ENCODE measurements at places on chromosomes 7 and 10. TPM values are rescaled to one million over a fixed set of nuclear protein-coding genes. Genes with fewer than 3 reads are reported as not detected.

Gene CTNNA3
- 9.5 TPM for polyA plus RNA-seq

Gene LLCFC1
- 0.32 TPM for polyA plus RNA-seq

Gene CXCL12
- polyA plus RNA-seq, result 194 TPM

DNA sequence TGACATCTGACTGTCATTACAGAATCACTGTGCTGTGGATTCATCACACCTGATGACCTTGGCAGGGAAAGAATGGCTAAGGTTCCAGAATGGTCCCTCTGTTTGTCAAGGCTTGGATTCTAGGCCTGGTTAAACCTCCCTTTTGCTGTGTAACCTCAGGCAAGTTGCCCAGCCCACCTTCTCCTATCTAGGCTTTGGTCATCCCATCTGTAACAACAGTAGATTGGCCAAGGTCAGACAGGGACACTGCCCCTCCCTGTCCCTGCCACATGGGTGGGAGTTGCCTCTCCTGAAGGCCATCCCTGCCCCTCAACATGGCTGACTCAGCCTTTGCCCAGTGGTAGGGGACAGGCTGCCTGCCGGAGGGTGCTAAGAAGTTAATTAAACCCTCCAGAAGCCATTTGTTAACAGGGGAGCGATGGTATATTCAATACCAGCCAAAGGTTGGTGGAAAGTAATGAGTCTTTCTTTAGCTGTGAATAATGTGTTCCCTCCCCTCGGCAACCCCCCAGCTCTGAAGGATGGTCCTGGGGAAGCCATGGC lies 149.8 kb upstream of the PCBD1 start:
- DNase-seq, result no peak

Gene VAX1
- not detected for polyA plus RNA-seq

- no peak for DNase-seq
Observed at GRCh38 chr7:8259586-8260222, 2.3 kb downstream of the ICA1 start.

Gene MRLN
- polyA plus RNA-seq, result 0.74 TPM

Gene HACD1
- 22.0 TPM for polyA plus RNA-seq

Gene BHLHA15
- 0.78 TPM for polyA plus RNA-seq

- DNase-seq, result no peak
Observed at GRCh38 chr10:73765066-73765465, 16.8 kb upstream of the CHCHD1 start.

DNA sequence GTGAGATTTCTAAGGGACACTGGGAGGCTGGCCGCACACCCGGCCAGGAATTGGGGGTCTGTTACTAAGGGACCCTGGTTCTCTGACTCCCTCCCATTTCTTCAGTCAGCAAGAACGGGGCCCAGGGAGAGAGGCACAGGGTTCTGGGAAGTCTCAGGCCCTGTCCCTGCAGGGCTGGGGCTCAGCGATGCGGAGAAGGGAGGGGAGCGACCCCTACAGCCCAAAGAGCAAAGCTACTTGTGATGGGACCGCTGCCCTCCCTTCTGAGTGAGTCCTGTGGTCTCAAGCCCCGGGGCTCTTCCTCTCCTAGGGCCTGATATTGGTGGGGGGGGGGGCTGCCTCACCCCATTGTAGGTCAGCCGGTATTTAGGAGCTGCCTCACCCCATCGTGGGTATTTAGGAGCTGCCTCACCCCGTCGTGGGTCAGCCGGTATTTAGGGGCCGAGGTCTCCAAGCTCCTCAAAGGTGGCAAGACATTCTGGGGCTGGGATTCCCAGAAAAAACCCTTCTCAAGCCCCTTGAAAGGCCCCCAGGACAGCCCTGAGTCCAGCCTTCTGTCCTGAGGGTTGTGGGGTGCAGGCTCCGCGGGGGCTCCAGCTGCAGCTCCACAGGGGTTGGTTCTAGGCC lies 16.9 kb upstream of the NKX6-2 start:
- DNase-seq, result no peak

- no peak for DNase-seq
Observed at GRCh38 chr10:51244309-51244708, 170.0 kb downstream of the PRKG1 start.

- no peak for DNase-seq
Observed at GRCh38 chr7:27157702-27158431, 1.4 kb upstream of the HOXA7 start.

Gene BLVRA
- polyA plus RNA-seq, result 40.5 TPM

- DNase-seq, result no peak
Observed at GRCh38 chr7:20219062-20219445, 1.9 kb upstream of the MACC1 start.

DNA sequence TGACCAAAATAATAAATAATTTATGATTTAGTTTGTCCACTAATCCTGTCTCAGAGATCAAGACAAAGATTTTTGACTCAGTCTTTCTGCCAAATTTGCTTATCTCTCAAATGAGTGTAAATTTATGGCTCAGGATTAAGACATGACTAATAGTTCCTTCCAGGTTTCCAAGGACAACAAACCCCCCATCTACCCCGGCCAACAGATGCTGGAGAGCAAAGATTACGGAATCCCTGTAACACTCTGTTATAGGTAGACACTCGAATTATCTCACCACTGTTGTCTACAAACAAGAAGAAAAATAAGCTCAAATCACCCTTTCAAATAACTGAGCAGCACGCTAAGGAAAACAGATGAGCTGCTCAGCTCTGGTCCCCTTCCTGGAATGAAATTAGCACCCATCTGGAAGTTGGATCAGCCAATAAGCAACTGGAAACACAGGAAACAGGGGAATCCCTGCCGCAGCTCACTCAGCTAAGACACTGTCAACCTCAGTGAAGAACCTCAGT lies 56.8 kb upstream of the SVIL start:
- DNase-seq, result no peak

GRCh38 chr10:48564466-48565160 lies 40.3 kb downstream of the ARHGAP22 start:
- no peak for DNase-seq

DNA sequence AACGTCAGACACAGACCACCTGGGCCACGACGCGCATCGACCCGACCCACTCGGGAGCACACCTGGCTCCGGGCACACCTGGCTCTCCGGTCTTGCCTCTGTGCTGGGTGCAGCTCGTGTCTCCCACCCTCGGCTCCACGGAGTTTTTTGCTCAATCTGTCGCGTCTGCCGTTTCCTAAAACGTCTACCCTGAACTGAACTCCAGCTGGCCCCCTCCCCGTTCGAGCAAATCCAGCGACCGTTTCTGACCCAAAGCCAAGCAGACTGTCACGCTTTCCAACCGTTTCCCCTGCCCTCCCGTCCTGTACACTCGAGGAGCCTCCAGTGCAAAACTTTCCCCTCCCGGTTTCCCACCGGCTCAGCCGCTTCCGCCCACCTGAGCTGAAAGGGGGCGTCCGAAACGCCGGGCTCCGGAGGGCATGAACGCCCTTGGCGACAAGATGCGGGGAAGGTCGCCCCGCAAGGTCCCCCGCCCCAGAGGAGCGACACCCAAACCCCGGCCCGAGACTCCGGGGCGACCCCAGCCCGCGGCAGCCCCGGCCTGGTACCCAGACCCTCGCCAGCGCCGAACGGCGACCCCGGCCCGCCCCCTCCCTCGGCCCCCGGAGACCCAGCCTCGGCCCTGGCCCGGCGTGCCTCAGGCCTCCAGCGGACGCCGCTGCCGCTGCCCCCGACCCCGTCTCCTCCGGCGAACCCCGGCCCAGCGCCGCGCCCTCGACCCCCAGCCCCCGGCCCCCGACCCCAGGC lies 557 bp downstream of the CYTH3 start:
- no peak for DNase-seq

DNA sequence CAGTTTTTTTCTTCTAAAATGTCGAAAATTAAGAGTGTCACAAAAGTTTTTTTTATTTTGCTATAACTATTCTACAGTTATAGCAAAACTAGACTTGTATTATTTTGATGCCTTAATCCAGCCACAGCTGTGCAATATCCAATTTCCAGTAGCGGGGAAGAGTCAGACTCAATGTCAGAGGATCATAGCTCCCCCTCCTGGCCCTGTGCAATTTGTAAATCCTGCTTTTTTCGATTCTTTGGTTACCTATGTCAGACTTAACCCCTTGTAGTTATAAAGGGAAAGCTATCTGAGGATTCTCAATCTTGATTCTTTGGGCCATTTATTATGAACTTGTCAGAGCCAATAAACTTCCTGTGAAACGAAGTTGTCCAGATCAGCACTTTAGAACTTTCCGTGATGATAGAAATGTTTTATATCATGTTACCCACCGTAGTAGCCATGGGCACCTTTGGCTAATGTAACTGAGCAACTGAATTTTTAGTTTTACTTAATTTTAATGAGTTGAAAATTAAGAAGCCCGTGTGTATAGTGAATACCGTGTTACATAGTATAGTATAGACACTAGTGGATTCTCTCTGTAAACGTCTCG lies 87.7 kb upstream of the PRKCQ start:
- peak; percentile 17 for DNase-seq

- DNase-seq, result no peak
Observed at GRCh38 chr10:77226452-77226851, 411.2 kb downstream of the KCNMA1 start.

Gene LMOD2
- 0.13 TPM for polyA plus RNA-seq

- no peak for DNase-seq
Observed at GRCh38 chr10:6165221-6165725, 37.5 kb upstream of the PFKFB3 start.

- DNase-seq, result no peak
Observed at GRCh38 chr7:44982970-44983369, 4.2 kb upstream of the MYO1G start.

- no peak for DNase-seq
Observed at GRCh38 chr7:38840736-38841460, 68.1 kb downstream of the VPS41 start.

Gene PRSS37
- 0.50 TPM for polyA plus RNA-seq

Gene FXYD4
- polyA plus RNA-seq, result not detected

- DNase-seq, result no peak
Observed at GRCh38 chr7:98703916-98704315, 86.8 kb downstream of the NPTX2 start.

Gene MACROH2A2
- 73.1 TPM for polyA plus RNA-seq

Data from right lung (tissue), 10 donors.